ENCODE measurements at places on chromosomes 4 and X. TPM values are rescaled to one million over a fixed set of nuclear protein-coding genes. Genes with fewer than 3 reads are reported as not detected.

The FAM47E gene
- 0.72 TPM for total RNA-seq

The SPACA5 gene
- total RNA-seq, result not detected

The FGF13 gene
- not detected for total RNA-seq

The ENPEP gene
- not detected for total RNA-seq

The SLC38A5 gene
- 1.1 TPM for total RNA-seq

The DUSP21 gene
- not detected for total RNA-seq

The C4orf50 gene
- total RNA-seq, result under 0.01 TPM

The ZCCHC18 gene
- total RNA-seq, result 0.62 TPM

The KIF4A gene
- 62.6 TPM for total RNA-seq

The VCX2 gene
- not detected for total RNA-seq

The CDX4 gene
- total RNA-seq, result not detected

The HEPH gene
- 0.08 TPM for total RNA-seq

The TECRL gene
- not detected for total RNA-seq

The EDA2R gene
- total RNA-seq, result 0.05 TPM

The FAAH2 gene
- total RNA-seq, result 0.10 TPM

The PRRG3 gene
- not detected for total RNA-seq

The TRIM61 gene
- not detected for total RNA-seq

The CYSLTR1 gene
- not detected for total RNA-seq

The CFAP299 gene
- not detected for total RNA-seq

The GPR78 gene
- total RNA-seq, result not detected

The MAGEB10 gene
- not detected for total RNA-seq

The GSX2 gene
- total RNA-seq, result not detected

The DCAF4L1 gene
- 0.13 TPM for total RNA-seq

The FGD1 gene
- 14.1 TPM for total RNA-seq

The CTAG2 gene
- not detected for total RNA-seq

The STAP1 gene
- not detected for total RNA-seq

The MAGEA2B gene
- total RNA-seq, result not detected

The NPY2R gene
- total RNA-seq, result not detected

The DIPK2B gene
- not detected for total RNA-seq

The ADH1C gene
- not detected for total RNA-seq

The ZFP42 gene
- 0.05 TPM for total RNA-seq

The CSN1S1 gene
- total RNA-seq, result not detected

The PAGE2B gene
- not detected for total RNA-seq

The C4orf36 gene
- 0.26 TPM for total RNA-seq

The SLC4A4 gene
- 0.26 TPM for total RNA-seq

The ATP2B3 gene
- total RNA-seq, result 0.21 TPM

The GLRA2 gene
- not detected for total RNA-seq

The FAM47C gene
- total RNA-seq, result not detected

The HGFAC gene
- 0.59 TPM for total RNA-seq

The ASB12 gene
- not detected for total RNA-seq

The PRSS12 gene
- 0.23 TPM for total RNA-seq

The FAM184B gene
- 0.03 TPM for total RNA-seq

The HSFX2 gene
- 0.26 TPM for total RNA-seq

The PCSK1N gene
- 17.8 TPM for total RNA-seq

The ZAR1 gene
- not detected for total RNA-seq

The HHIP gene
- total RNA-seq, result 0.08 TPM

The CABS1 gene
- not detected for total RNA-seq

The ASMT gene
- not detected for total RNA-seq

The TMPRSS11D gene
- not detected for total RNA-seq

The CENPVL2 gene
- total RNA-seq, result not detected

The XAGE1A gene
- not detected for total RNA-seq

The CXorf51B gene
- not detected for total RNA-seq

The VEGFC gene
- total RNA-seq, result 15.7 TPM

The PCDH7 gene
- 31.6 TPM for total RNA-seq

Measured in Panc1 (cell line).